ENCODE measurements at places on chromosomes 2 and 18. TPM values are rescaled to one million over a fixed set of nuclear protein-coding genes. Genes with fewer than 3 reads are reported as not detected.

DNA sequence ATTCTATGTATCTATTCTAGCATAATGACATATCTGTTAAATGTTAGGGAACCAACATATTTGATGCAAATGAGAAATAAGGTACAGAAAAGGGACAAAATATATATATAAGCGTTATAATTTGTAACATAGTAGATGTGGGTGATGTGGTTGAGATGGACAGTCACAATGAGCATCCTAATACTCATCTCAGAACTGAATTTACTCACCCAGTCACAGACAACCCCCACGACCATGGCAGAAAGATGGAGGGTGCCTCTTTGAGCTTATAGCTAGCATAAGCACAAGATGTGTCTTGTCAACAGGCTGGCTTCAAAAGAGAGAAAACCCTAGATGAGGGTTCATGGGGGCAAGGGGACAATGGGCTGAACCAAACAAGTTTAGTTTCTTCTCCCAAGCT lies 9.1 kb upstream of the DSG3 start:
- no peak for DNase-seq

DNA sequence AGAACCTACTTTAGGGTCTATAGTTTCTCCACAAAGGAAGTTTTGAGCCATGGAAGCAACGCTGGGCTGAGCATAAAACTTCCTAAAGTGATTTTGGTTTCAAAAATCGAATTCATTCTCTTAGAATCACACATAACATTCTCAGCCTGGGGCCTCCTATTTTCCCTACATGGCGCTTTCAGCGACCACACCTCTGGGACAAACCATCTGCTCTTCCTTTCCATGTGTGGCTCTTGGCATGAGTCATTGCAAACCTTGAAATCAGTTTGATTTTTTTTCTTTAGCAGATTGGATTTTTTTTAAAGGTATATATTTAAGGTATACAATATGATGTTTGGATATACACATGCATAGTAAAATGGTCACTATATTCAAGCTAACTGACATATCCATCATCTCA lies 72.5 kb upstream of the APCDD1 start:
- DNase-seq: no peak

- no peak for DNase-seq
Measured at GRCh38 chr2:10432311-10433181, 15.6 kb downstream of the ODC1 start.

HOXD13 gene
- not detected for total RNA-seq

GRCh38 chr2:42829671-42830440 lies 37.5 kb upstream of the HAAO start:
- no peak for DNase-seq

- DNase-seq: peak; percentile 7
Measured at GRCh38 chr2:240650254-240650965, 25.1 kb downstream of the GPR35 start.

QPCT gene
- 7.9 TPM for total RNA-seq

PRSS56 gene
- not detected for total RNA-seq

DNA sequence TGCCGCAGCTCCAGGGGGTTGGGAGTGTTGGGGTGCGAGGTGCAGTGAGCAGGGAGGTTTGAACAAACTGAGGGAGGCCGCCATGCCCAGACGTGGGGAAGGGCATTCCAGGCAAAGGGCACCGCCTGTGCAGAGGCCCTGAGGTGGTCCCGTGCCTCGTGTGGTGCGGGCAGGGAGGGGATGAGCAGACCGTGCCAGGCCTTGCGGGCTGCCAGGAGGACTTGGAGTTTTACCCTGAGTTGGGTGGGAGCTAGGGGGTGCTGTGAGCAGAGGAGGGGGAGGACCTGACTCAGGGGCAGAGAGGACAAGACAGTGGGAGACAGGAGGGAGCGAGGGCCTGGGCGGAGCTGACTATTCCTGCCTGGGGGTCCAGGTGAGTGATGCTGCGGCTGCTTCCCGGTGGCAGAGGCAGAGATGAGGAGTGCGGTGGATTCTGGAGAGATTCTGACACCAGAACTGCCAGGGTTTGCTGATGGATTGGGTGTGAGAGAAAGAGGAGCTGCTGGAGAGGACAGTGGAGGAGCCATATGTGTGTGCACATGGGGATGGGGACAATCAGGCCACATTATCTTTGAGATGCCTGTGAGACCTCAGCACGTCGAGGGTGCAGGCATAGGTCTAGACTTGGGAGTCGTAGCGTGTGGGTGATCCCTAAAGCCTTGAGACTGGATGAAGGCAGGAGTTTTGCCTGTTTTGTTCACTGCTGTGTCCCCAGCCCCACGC lies 23.4 kb downstream of the ZAP70 start:
- no peak for DNase-seq

CPS1 gene
- 5.5 TPM for total RNA-seq

DNA sequence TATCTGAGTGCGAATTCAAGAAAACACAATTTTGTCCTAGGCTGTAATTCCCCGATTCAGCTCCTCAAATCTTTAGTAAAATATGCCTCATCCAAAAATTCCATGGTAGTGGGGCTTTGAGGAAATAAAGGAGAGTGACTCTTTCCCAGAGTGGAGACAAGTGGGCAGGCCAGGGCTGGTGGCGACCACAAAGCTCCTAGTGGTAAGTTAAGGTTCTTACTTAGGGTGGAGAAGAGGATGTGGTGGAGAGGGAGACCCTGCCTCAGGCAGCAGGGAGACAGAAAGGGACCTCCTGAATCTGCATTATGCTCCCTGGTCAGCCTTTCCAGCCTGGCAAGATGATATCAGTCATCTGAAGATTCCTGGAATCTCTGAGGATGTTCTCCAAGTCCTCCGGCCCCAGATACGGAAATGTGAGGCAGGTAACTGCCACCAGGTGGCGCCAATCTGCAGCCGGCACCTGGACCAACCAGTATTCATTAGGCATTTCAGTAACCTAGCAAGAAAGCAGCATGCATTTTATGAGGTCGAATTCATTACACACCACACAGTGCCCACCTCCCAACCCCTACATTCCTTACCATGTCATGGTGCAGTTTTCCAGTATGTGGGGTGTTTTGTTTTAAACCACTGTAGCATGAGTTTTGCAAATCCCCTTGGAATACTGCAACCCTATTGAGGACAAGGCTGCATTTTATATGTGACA lies 106.4 kb downstream of the POLE4 start:
- peak; percentile 51 for DNase-seq

DNA sequence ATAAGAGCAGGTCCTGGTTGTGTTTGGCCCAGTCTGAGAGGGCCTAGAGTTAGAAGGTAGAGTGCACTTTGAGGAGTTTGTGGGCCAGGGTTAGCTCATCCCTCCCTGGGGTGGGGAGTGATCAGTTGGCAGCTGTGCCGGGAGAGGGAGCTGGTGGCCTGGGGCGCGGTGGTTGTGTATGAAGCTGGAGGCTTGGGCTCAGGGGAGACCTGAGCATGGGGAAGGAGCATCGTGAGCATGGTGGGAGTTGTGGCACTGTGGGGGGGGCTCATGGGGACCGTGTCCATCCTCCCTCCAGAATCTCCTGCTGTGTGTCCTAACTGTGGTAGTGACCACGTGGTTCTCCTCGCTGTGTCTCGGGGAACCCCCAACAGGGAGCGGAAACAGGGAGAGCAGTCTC lies 13.6 kb downstream of the STK11IP start:
- DNase-seq: no peak

DNA sequence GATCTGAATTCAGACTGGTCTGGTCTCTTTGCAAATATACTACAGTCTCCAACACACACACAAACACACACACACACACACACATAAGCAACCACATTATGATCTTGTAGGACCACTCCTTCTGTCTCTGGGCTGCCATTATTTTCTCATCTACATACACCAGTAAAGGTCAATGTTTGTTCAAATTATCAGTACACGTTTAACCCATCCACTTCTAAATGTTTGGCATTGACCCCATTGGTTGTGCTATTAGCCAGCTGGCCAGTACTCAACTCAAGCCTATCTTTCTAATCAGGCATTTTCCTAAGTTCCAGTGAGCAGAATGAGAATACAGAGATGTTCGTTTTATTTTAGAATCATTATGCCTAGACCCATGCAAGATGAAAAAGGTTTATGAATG lies 186.4 kb downstream of the CNTNAP5 start:
- DNase-seq: no peak

EDAR gene
- 2.0 TPM for total RNA-seq

DNA sequence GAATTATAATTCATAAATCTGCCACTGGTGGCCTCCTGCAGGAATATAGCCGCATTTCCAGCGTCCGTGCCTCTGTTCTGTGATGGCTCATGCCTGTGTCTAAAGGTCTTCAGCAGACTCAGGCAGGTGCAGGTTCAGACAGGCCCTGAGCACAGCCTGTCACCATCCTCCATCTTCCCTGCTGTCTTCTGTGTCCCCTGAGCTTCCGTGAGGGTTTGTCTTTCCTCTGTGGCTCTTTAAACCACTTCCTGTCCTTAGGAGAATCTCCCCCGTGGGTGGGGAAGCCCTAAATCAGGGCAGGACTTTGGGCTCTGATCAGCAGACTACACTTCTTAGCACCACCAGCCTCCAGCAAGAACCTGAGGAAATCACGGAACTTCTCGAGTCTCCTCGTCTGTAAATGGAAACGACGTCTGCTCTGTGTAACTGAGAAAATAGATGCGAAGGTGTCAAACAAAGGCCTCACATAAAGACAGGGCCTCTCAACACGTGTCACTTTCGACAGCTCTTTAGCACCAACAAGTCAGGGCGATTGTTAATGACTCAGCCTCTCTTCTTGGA lies 24.1 kb upstream of the NFATC1 start:
- DNase-seq: no peak

LCT gene
- not detected for total RNA-seq

Measured in mucosa of gallbladder (tissue), 1 donor.